ENCODE measurements at places on chromosomes 1 and 21.

- no peak for DNase-seq
Measured at GRCh38 chr1:46203738-46204405, 738 bp downstream of the LURAP1 start.

DNA sequence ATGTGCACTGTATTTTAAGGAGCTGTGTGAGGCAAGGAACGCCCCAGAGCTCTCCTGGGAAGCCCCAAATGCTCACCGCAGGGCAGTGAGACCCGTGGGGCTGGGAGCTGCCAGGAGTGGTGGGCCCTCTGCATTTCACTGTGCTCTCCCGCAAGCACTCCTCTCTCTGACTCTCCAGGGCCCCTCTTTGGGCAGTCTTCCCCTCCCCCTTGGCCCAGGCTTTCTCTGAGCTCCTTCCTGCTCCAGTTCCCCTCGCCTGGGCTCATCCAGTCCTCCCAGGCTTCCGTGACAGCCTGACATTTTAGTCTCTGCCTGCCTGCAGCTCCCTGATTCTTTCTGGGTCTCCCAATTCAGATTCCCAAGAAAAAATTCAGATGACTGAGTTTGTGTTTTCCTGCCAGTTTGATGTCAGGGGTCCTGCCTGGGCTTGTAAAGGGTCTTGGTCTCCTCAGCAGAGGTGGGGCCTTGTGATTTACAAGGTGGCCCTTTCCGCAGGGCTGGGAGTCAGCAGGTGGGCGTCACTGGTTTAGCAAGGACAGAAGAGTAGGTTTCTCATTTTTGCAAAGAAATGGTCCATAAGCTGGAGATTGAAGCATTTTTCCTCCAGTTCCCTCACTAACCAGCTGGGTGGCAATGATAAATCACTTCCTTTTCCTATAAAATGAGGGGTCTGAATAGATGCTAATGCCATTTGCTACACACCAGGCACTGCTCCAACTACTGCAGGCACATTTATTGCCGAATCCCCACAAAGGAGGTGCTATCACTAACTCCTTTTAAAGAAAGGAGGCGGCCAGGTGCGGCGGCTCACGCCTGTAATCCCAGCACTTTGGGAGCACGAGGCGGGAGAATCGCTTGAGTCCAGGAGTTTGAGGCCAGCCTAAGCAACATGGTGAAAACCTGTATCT is 1.9 kb upstream of the CA6 start:
- DNase-seq: no peak

DNA sequence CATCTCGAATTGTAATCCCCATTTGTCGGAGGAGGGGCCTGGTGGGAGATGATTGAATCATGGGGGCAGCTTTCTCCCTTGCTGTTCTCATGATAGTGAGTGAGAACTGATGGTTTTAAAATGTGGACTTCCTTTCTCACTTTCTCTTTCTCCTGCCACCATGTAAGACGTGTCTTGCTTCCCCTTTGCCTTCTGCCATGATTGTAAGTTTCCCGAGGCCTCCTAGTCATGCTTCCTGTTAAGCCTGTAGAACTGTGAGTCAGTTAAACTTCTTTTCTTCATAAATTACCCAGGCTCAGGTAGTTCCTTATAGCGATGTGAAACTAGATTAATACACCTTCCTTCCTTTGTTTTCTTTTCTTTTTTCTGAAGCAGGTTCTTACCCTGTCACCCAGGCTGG is 13.9 kb downstream of the DNAJC6 start:
- no peak for DNase-seq

GRCh38 chr1:225872075-225872430 is 10.1 kb downstream of the TMEM63A start:
- no peak for DNase-seq

DNA sequence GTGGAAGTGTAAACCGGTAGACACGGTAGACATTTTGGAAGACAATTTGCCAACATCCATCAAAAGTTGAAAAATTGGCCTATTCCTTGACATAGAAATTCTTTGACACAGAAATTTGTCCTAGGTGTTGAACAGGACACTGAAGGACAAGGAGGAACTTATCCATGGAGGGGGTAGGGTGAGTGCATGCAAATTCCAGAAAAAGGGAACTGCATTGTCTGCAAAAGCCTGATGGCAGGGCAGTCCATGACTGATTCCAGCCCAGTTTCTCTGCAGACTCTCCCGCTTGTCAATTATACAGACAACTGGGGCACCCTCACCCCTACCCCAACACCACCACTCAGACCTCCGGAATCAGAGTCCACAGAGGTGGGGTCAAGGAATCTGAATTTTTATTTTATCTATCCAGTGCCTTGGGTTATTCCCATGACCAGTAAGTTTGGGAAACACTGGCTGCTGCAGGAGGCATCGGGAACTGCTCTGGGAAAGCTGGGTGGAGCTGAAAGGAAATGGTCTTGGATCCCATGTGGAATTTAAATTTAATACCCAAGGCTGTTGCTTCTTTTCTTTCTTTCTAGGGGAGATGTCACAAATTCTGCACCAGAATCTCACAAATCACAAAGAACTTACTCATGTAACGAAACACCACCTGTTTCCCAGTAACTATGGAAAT is 103.3 kb upstream of the SLC45A1 start:
- DNase-seq: no peak

- no peak for DNase-seq
Measured at GRCh38 chr1:236821091-236821627, 26.1 kb downstream of the MTR start.

DNA sequence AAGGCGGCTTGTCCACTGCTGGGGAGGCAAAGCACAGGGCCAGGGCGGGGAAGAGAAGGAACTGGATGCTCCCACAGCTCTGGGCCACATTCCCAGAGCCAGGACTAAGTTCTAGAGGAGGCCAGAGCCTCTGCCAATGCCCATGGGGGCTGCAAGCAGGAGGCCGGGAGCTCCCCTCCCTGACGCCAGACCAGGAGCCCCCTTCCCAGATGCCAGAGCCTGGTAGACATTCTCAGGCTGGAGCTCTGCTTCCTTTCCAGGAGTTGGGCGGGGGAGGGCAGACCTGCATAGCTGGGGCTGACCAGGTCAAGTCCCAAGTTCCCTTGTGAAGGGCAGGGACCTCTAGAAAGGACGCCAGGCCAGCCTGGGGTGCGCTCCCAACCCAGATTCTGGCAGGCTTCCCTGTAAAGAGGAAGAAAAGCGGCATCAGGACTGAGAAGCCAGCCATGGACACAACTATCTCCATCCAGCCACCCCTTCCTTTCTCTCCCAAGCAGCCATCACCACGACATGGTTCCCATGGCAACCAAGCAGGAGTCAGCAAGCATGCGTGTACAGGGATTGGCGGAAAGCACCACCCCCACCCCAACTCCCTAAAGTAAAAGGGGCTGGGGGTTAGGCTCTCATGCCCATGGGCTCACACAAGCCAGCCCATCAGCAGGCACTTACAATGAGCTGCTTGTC is 13.4 kb downstream of the KIF21B start:
- DNase-seq: no peak

GRCh38 chr1:198068285-198068684 is 88.5 kb upstream of the NEK7 start:
- DNase-seq: no peak

- no peak for DNase-seq
Measured at GRCh38 chr1:22166439-22166838, 23.5 kb upstream of the WNT4 start.

GRCh38 chr1:22861764-22862440 is 110.8 kb downstream of the LACTBL1 start:
- DNase-seq: no peak

DNA sequence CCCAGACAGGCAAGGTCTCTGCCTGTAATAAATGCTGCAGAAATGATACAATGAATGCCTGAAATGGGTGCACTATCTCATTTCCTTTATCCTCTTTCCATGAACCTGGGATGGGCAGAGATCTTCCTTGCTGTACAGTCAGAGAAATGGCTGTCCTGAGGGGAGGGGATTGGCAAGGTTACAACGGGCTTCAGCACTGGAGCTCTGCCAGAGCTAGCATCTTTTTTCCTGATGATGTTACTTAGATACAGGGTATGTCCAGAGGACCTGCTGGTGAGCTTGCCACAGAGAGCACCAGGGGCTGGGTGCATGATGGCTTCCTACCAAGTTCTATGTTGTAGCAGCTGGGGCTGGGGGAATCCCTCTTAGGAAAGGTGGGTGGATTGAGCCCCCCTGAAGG is 115.1 kb downstream of the PLXNA2 start:
- DNase-seq: no peak

- DNase-seq: no peak
Measured at GRCh38 chr1:117759535-117759934, 153.7 kb downstream of the TENT5C start.

GRCh38 chr1:36516372-36517010 is 33.8 kb upstream of the CSF3R start:
- DNase-seq: peak; percentile 75

DNA sequence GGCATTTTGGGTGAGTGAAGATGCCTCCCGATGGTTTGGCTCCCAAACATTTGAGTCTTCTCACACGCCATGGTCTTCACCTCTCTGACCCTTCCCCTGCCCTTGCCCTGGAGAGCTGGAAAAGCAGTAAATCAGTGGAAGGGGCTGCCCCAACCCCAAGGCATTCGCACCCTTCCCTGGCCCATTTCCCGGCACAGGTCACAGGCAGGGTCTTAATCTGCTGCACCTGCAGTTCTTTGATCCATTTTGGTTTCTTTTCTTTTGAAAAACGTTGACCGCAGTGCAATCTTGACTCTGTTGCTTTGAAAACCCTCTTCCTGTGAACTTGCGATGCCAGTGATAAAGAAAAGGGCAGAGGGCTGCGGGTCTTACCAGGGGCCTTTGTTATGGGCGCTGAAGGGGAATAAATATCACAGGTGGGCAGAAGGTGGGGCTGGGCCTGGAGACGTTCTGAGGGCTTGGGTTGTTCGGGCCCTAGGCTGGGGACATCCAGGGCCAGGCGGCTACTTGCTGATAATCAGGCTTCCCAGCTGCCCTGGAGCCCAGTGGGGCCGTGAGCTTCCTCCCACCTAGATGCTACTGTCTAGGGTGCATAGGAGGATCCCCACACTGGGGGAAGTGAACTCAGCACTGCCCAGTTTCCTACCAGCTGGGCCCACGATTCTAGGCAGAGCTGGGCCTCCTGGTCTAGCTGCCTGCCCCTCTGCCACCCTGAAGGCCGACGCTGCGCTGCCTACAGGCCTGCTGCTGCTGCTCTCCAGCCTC is 38.6 kb upstream of the EPS8L3 start:
- no peak for DNase-seq

GRCh38 chr1:15953294-15953771 is 22.6 kb downstream of the ZBTB17 start:
- DNase-seq: no peak

- DNase-seq: no peak
Measured at GRCh38 chr21:40383951-40384350, 463.0 kb downstream of the DSCAM start.

DNA sequence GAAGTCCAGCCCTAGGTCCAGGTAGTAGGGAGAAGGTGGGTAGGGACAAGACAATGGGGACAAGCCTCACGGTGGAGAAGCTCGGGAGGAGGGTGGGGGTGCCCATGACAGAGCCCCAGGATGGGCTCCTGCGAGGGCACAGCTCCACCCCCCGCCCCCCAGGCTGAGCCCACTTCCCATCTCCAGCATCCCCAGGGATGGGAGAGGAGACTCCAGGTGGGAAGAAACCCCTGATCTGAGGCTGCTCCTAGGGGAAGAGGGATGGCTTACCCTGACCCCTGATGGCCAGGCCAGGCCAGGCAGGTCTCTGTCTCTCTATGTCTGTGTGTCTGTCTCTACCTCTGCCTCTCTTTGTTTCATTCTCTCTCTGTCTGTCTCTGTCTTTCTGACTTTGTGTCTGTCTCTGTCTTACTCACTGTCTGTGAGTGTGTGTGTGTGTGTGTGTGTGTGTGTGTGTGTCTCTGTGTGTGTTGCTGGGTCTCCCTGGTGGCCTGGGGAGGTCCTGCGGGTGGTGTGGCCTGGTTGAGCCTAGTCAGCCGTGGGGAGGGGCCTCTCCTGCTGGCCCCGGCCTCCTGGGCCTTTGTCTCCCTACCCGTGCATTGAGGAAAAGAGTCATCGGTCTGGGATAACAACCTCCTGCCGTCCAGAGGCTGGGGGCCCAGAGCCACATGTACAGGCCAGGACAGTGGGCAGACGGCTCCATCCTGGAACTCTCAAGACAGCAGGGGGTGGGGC is 45.7 kb downstream of the WNT9A start:
- no peak for DNase-seq

- no peak for DNase-seq
Measured at GRCh38 chr1:174989536-174990220, 10.1 kb upstream of the CACYBP start.

DNA sequence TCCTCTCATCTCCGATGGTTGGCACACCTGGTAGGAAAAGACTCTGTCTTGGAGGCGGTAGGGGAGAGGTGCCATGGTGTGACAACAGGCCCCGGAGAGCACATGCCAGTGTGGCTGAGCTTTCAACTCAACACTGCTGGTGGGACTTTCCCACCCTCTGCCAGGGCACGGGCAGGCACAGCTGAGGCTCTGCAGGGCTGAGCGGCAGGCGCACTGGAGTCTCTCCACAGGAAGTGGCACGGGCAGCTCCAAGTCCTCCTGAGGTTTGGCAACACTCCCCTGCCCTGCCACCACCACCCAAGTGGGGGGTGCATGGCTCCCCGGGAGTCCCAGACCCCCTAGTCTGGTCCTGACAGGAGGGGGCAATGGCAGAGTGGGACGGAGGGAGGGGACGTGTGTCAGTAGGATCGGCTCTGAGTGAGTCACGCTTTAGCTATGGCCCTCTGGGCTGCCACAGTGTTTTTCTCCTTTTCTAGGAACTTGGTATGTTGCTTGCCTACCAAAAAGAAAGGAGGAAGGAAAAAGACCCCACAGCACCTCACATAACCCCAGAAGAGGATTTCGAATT is 27.3 kb upstream of the EVA1B start:
- DNase-seq: no peak

DNA sequence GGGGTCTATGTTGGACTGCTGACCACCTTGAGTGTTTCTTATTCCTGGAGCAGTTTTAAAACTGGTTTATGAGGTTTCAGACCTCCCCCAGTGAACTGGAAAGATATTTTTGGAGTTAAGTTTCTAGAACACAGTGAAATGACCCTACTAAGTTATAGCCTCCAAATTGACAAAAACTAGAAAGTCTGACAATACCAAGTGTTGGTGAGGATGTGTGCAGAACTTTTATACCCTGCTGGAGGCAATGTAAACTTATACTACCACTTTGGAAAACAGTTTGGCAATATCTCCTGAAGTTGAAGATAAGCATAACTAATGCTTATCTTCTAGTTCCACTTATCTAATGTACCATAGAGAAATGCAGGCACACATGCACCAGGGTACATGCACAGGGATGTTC is 10.4 kb downstream of the OLFML2B start:
- DNase-seq: no peak

DNA sequence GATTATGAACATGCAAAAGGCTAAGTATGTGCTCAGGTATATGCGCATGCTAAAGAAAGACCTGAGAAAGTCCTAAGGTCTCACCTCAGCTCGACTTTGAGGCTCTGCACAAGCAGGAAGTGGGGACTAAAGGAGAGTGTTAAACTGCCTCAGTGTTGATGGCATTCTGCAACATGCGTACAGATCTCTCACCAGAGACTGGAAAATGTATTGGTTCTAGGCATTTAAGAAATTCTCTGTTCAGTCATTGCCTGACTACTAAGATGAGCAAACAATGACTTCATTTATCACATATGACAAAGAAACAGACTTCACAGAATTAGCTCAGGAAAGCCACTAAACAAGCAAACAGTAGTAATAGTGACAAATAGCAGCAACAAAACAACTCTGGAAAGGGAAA is 90.8 kb downstream of the USH2A start:
- DNase-seq: no peak
